ENCODE measurements at places on chromosomes 11 and 22.

GRCh38 chr11:58222721-58223120 lies 6.0 kb downstream of the OR10Q1 start:
- no peak for DNase-seq

DNA sequence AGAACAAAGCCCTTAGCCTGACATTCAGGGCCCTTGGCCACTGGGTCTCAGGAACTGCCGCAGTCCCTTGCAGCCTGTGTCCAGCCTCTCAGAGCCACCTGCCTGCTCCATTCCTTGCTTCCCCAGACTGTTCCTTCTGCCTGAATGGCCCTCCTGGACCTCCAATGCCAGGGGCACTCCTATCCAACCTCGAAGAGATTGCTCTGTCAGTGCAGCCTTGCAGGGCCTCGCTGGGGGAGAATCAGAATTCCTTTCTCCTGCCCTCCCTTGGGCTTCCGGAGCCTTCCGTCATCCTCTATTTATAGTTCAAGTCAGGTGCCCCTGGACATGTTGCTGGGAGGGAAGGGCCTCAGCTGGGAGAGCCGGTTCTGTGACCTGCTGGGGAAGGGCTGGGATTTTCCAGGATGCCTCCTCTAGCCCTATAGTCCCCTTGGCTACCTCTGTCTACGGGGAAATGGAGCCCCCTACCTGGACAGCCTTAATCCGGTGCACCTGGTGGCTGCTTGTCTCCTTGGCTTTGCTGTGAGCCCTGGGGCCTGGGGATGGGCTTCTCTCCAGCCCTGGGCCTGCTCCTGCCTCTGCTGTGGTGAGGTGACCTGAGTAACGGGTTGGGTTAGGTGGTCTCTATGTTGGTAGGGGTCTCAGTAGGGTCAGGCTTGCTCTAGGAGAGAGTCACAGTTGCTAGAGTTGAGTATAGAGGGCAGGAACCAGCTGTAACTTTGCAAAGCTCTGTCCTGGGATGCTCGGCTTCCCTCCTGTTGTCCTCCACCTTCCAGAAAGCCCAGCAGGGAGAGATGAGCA lies 45.9 kb upstream of the SYT7 start:
- DNase-seq = no peak

DNA sequence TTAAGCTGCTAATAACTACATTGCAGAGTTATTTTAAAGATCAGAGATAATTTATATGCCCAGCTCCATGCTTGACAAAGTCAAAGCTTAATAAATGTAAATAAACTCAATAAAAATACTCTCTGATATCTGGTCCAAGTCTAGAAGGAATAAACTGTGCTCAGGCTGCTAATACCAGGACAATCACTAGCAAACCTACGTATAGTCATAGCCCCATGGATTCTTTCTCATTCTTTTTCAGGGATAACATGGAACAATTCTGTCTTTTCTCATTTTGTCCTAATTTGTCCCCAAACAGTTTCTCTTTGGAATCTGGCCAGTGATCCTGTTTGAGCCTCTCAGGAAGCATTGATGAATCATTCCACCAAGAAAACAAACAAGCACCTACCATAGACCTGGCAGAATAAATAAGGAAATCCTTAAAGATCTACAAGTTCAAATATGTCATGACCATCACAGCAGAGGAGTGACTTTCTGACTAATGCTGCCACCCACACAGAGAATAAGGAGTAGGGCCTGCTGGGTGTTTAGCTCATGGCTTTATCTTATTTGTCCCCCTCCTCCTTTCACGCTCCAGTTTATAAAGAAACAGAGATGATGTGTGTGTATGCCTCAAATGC lies 14.1 kb upstream of the B3GNT6 start:
- DNase-seq = no peak

GRCh38 chr11:6419009-6419631 lies at the start of gene APBB1:
APBB1 (minus strand) TSS chr11:6419094; CDS start chr11:6411347, 7,747 bp downstream.
- DNase-seq = peak; percentile 48

GRCh38 chr11:11731311-11732083 lies 109.7 kb upstream of the GALNT18 start:
- DNase-seq = no peak

DNA sequence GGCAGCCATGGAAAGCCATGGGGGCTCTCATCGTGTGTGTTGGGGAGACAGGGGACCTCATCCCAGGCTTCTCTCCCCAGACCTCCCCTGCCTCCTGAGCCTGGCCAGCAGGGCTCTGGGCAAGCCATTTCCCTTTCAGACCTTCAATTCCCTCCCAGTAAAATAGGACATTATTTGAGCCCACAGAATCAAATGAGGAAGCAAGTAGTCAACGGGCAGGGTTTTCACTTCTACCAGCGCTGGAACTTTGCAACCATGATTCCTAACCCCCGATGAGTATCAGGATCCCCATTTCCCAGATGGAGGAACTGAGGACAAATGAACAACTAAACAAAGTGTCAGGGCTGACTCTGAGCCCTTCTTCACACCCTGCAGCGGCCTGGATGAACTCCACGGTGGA lies 48.9 kb upstream of the TCF20 start:
- DNase-seq = no peak

DNA sequence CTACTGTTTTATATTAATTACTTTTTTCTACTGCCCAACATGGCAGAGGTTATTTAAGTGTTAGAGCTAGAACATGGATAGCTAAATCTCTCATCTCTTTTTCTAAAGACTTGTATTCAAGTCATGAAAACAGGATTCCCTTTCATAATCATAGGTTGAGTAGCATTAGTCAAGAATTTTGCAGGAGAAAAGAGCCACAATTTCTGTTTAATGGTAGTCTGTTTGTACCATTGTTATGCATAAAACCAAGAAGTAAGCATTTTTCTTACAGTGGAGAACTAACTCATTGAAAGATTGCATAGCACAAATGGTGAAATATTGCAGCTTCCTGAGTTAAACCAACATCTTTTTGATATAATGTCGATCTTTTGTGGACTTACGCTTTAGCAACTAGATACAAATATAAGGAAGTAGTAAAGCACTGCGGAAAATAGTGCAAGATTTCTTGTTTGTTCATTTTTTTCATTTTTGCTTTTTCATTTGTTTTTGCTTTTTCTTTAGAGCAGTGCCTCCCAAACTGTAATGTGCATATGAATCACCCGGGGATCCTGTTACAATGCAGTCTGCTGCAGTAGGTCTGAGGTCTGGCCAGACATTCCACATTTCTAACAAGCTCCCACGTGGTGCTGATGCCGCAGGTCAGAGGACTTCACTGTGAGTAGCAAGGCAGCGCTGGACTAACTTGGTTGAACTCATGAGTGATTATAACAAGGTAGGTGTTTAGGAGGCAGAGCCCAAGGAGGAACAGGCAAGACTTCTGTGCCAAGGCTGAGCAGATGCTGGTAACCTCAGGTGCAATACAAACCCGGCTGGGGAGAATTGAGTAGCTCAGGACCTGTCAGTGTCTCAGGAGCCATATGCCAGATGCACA lies 4.6 kb downstream of the ETS1 start:
- DNase-seq = no peak

- DNase-seq = no peak
Observed at GRCh38 chr11:14756349-14756748, 112.7 kb downstream of the PDE3B start.

DNA sequence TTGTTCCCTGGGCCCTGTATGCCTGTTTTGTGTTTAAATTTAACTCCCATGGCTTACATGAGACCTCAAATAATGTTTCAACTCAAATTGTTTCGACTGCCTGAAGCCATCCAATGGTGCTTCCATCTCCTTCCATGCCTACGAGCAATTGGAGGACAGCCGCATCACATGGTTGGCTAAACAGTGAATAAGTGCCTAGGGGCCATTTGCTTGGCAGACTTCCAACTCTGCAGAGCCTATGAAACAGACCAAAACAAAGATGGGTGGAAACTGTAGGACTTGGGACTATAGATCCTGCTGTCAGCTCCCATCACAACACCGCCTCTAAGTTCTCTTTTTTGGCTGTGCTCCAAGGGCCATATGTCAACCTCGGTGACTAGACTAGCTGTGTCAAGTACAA lies 84.1 kb downstream of the PARVA start:
- no peak for DNase-seq

DNA sequence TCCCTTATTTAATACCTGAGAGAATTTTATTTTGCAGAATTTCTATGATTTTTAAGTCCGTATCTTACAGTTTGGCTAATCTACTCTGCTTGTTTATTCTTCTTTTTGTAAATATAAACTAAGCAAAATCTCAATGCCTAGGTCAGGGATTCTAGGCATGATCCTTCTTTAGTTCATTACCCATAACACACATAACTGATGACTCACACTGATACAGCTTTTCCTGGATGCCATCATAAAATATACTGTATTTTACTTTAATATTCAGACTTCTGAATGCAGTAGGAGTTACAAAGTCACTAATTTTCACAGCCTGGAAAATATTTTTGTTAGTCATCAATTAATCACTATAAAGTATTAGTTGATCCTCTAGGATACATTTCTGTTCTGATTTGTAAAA lies 898.2 kb upstream of the RAG2 start:
- DNase-seq = no peak

GRCh38 chr11:80173371-80174136 lies 732.7 kb upstream of the TENM4 start:
- no peak for DNase-seq

GRCh38 chr22:27875951-27876350 lies 43.1 kb downstream of the PITPNB start:
- DNase-seq = no peak

GRCh38 chr11:638631-639331 lies 1.7 kb downstream of the DRD4 start:
- no peak for DNase-seq

DNA sequence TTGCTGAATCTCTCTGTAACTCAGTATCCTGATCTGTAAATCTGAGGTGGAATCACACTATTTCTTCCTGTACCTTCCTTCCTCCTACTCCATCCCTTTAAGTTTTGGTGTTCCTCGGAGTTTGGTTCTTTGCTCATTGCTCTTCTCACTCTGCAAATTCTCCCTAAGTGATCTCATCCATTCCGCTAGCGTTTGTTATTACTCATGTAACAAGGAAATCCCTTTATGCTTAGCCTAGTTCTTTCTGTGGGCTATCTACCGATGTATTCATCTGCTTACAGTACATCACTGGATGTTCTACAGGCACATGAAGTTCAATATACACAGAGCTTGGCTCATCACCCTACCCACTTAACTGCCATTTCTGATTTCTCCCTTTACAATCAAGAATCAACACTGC lies 1.6 kb upstream of the CEP295 start:
- DNase-seq = no peak

DNA sequence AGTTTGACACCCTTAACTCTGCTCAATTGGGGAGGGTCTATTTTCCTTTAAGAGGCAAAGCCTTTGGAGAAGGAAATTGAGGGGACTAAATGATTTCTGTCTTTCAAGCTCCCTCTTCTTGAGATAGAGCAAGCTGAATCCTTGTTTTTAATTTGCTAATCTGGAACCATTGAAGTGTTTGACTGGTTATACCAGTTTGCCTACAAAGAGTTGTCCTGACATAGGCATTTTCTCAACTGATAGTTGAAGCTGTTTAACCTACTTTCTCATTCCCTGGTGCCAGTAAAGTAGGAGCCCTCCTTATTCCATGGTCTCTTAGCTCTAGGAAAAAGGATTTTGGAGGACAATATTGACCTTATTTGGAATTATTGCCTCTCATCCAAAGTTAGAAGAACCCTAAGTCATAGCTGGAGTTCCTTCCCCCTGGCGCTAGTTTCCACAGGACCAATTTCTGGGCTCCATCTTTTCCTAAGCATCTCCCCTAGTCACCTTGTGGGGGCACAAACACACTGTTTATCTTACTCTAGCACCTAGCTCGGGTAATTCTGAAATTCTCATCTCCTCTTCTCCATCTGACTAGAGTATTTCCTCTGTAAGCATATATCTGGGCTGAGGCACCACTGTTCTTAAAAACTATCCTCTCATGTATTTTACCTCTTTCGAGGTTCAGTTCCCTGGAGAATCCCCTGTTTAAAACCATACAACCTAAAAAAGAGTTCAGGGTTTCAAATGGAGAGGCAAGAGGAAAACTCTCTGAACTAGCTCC lies 7.4 kb downstream of the ZDHHC5 start:
- no peak for DNase-seq

DNA sequence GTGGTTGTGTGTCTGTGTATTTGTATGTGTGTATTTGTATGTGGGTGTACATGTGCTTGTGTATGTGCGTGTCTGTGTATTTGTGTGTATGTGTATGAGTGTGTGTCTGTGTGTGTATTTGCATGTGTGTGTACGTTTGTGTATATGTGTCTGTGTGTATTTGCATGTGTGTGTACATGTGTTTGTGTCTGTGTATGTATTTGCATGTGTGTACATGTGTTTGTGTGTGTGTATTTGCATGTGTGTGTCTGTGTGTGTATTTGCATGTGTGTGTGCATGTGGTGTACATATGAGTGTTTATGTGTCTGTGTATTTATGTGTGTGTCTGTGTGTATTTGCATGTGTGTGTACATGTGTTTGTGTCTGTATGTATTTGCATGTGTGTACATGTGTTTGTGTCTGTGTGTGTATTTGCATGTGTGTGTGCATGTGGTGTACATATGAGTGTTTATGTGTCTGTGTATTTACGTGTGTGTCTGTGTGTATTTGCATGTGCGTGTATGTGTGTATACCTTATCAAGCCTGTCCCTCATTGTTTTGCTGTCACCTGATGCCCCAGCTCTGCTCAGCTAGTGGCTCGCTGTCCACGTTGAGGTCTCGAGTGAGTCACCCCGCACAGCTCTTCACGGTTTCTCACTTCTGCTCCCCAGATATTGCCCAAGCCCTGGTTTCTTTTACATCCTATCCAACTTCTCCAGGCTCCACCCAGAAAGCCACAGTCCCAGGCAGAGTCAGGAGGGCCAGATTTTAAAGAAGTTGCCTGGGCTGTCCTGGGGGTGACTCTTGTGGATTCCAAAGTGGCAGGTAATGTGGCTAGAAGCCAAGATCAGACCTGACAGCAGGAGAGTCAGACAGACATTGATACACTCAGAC lies 15.2 kb downstream of the MB start:
- DNase-seq = no peak

GRCh38 chr11:11499300-11499699 lies 122.5 kb downstream of the GALNT18 start:
- no peak for DNase-seq

- peak; percentile 1 for DNase-seq
Observed at GRCh38 chr11:107017433-107018218, 650 bp downstream of the GUCY1A2 start.

DNA sequence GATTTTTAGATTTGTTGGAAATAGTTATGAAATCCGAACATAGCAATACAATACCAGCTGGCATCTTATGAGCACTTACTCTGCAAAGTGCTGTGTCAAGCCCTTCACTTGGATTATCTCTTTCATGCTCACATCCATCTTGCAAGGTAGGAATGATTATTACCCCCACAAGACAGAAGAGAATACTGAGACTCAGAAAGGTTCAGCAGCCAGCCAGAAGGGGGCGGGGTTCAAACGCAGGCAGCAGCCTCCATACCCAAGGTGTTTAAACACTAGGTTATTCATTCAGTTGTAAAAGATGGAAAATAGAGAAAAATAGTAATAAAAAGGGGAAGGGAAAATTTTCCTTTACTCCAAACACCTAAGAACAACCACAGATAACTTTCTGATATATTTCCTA lies 158.5 kb downstream of the CCDC34 start:
- no peak for DNase-seq

- DNase-seq = no peak
Observed at GRCh38 chr11:73530109-73530508, 67.8 kb downstream of the FAM168A start.

GRCh38 chr11:117513666-117514065 lies 186.0 kb downstream of the CEP164 start:
- DNase-seq = no peak

GRCh38 chr11:107547961-107548360 lies 17.6 kb downstream of the ALKBH8 start:
- DNase-seq = no peak
